CD4-positive, alpha-beta T cell treated with Interferon alpha-2 for 1 hour (primary cell): ENCODE measurements at places on chromosomes 5 and 9.

GRCh38 chr9:136665111-136665703 lies 2.5 kb downstream of the EGFL7 start:
- DNase-seq = no peak

- peak; percentile 48 for DNase-seq
Observed at GRCh38 chr9:15277400-15278090, 29.5 kb downstream of the TTC39B start.

- no peak for DNase-seq
Observed at GRCh38 chr5:59745415-59745863, 148.1 kb downstream of the PDE4D start.

DNA sequence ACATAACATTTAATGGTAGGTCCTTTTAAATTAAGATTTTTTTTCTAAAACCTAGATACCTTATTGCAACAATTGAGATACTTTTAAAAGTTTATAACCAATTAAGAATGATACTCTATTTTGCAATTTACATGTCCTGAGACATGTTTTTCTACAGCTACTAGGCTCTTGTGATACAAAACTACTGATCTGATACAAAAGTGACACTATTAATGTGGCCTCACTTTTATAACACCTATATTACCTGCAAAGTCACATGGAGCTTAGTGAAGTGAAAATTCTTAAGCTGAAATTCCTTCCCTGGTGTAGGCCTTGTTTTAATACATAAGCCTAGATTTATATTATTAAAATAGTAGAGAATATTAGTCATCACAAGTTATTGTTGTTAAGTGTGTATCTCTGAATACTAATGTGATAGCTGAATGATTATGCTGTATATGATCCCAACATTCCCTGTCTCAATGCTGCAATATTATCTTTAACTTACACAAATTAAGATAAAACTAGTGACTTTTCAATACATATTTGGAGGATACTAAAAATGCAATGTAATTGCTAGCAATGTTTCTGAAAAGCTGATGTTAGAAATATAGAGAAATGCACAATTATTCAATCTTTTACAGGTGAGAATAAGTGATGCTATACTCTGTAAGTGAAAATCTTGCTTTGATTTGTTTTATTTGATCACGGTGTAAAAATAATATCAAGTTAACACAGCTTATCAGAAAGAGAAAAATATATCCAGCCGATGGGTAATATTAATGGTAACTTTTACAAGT lies 2.6 kb downstream of the NFIB start:
- DNase-seq = no peak

DNA sequence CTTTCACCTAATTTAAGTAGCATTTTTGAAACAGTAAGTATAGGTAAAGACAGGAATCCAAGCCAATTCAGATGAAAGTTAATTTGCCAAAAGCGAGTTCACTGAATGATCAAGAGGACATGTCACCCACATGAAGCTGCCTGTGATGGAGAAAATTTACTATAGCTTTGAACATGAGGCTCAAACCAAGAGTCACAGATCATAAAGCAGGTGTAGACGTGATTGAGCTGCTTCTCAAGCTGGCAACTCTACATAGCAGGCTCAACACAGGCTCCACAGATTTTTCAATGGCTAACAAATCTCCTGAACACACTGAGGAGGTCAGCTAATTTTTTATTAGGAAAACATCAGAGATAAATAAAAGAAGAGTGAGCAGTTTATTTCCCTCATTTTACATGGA lies 173.7 kb downstream of the FAM114A2 start:
- no peak for DNase-seq

DNA sequence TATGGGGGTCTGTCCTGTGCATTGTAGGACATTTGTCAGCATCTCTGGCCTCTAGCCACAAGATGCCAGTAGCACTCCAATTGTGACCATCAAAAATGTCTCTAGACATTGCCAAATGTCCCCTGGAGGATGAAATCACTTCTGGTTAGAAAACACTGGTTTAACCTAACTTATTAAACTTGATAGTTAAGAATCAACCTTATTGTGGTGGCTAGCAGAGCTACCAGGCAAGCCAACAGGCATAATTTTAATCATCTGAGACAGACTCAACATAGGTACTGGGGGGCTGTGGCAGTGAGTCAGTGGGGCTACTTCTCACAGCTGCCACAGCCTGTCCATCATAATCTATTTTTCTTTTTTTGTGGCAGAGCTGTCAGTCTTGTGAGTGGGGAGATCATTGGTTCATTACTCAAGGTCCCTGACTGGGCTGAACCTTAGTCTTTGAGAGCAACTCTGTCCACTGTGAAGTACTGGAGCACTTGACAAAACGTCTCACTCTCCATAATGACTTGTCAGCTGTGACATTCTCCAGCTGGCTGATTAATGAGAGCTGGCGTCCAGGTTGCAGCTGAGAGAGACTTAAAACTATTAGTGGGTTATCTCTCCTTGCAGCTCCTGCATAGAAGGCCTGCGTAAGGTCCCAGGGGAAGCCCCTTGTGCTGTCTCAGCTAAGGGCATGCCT lies 107.9 kb downstream of the DCP2 start:
- no peak for DNase-seq

GRCh38 chr5:162193012-162193411 lies 125.4 kb downstream of the GABRG2 start:
- DNase-seq = no peak

DNA sequence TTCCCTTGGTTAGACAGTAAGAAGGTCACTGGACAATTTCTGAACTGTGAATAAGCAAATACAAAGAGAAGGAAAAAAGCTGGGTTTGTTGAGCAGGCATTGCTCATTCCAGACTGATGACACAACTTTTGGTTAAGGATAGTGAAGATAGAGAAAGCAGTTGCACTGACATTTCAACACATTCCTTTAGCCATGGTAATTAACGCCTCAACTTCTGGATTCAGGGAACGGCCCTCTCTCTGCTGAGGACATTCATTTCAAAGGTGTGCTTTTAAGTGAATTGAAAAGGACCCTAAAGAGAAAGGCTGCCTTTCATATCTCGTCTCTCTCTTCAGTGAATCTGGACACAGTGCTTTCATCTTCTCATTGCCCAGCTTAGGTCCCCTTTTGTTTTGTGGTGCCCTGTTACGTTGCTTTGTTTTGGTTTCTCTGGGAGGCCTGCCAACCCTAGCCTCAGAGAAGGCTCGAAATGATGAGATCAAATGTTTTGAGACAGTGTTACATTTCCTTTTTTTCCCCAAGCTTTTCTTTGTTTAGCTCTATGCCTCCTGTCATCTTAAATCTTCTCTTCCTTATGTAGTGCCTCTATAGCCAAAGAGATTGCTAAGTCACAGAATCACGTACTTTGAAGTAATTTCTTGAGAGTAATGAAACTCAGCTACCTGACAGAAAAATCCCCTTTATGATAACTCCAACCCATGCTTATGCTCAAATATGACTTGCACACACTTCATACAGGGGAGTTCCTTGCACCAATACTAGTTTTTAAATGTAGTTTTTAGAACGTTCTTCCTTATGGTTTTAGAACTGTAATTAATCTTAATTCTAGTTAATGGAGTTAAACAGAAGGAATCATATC lies 94.4 kb upstream of the IFNE start:
- DNase-seq = peak; percentile 28

DNA sequence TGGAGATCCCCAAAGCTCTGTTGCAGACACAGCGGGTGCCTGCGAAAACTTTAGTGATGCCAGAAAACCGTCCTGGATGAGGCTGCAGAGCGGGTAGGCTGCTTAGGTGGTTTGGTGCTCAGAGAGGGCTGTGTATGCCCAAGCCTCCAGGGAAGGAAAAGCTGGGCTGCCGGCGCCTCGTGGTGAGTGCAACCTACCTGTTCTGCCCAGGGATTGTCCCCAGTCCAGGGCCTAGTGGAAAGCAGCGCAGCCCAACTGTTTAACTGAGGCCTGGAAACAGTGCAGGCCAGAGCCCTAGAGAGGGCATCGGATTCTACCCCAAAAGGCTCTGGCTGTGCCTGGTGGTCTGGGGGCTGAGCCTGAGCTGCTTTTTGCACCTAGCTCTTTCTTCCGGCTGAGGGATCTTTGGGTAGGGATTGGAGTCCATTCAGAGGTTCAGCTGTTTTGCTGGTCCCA lies 2.8 kb downstream of the LMX1B start:
- DNase-seq = no peak

DNA sequence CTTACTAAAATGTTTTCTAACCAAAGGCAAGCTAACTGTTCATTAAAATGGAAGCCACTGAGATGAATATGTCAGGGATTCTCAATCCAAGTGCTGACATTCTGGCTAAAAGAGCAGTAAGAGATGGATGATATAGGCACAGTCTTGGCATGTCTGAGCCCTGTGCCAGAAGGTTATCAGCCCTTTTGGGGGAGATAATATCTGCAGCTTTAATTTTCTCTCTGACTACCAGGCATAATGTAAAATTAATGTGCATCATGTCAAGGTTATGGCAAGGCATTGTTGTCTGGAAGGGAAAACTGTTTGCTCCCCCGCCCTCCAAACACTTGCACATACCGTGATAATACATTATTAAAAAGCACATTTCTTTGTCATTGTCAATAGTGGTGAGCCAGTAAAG lies 609.8 kb downstream of the ZNF608 start:
- DNase-seq = no peak

GRCh38 chr9:125477089-125477544 lies 215.5 kb downstream of the GAPVD1 start:
- DNase-seq = no peak

DNA sequence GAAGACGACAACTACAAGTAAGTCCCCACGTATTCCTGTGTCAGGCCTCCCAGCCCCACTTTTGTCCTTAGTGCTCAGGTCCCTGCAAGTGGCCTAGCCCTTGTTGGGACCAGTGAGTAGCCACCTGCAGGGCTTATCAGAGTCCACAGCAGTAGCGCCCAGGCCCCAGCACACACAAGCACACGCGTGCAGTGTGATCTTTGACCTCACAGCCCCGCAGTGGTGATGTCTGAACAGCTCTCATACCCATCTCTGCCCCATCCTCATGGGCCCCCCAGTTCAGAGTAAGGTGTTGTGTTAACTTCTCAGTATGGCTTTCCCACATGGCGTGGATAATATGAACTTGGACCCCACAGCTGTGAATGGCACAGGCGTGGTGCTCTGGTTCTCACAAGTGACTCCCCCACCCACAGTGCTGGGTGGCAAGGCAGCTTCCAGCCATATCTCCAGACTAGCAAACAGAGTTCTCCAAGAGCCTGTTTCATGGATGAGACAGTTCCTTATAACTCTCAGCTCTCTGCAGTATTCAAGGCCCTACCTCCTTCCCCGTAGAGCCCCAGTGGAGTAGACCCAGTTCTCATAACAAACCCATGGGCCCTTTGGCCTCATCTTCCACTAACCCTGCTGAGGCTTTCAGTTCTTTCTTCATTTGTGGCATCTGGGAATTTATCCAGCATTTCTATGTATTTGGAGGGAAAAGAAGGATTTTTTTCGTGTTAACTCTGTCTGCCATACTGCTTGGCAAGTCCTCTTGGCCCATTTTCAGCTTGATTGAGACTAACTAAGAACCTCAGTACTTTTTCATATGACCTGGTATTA lies 46.5 kb upstream of the ANGPTL2 start:
- DNase-seq = no peak

DNA sequence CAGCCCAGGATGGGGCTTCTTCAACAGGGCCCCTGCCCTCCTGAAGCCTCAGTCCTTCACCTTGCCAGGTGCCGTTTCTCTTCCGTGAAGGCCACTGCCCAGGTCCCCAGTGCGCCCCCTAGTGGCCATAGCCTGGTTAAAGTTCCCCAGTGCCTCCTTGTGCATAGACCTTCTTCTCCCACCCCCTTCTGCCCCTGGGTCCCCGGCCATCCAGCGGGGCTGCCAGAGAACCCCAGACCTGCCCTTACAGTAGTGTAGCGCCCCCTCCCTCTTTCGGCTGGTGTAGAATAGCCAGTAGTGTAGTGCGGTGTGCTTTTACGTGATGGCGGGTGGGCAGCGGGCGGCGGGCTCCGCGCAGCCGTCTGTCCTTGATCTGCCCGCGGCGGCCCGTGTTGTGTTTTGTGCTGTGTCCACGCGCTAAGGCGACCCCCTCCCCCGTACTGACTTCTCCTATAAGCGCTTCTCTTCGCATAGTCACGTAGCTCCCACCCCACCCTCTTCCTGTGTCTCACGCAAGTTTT lies 23.6 kb downstream of the PCDHGC5 start:
- peak; percentile 76 for DNase-seq

GRCh38 chr5:108548684-108549596 lies 167.0 kb upstream of the FBXL17 start:
- no peak for DNase-seq

DNA sequence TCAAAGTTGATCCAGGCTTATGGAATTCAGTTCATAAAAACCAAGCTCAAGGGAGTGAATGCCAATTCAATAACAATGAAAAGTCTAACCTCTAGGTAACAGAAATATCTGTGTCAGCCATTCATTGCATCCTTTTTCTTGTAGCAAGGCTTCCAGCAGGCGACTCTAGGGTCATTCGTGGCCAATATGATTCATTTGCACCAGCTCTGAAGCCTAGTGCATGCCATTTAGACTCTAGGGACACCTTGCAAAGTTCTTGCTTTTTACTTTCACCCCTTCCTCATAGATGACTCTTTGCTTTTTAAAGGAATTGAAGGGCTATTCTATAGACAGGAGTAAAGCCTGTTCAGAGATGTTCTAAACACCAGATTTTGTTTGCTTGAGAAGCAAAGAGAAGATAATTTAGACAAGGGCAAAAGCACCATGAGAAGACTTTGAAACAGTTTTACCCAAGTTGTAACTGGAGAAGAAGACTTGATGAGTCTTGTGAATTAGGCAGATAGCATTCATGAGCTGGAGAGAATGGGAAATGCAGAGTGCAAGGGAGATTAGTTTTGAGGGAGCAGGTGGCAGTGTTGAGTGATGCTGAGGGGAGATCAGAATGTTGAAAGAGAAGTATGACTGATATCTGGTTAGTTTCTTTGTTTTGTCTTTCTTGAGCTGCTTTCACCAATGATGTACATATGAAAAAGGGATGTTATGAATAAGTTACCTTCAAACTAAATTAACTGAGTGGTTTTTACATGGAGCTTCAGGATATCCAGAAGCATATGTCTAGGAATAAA lies 94.5 kb downstream of the F2RL2 start:
- DNase-seq = no peak

DNA sequence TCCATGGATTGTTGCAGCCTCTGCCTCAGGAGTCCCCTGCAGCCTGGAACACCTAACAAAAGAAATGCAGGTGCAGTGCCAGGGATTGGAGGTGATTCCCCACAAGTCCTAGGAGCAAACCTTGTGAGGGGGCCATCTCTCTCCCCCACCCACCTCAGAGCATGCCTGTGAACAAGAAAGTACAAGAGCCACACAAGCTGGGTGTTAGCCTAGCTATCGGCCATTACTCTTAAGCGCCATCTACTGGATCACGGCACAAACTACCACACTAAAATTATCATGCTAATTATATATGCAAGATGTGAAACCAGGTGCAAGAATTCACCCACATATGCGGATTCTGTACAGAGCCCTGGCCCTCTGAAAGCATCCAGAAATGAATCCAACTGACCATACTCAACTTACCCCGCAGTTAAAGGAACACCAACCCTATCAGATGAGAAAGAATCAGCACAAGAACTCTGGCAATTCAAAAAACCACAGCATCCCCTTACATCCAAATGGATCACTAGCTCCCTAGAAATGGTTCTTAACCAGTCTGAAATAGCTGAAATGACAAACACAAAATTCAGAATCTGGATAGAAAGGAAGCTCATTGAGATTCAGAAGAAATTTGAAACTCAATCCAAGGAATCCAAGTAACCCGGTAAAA lies 16.5 kb upstream of the PRSS3 start:
- peak; percentile 48 for DNase-seq

- DNase-seq = peak; percentile 41
Observed at GRCh38 chr9:99253772-99254431, 31.8 kb downstream of the SEC61B start.
